ENCODE measurements at places on chromosomes 1 and 21.

- no peak for DNase-seq
These were observed 30.3 kb upstream of the PLCH2 start for GRCh38 chr1:2445823-2446215.

- no peak for DNase-seq
These were observed 20.4 kb upstream of the TTC4 start for GRCh38 chr1:54695221-54695620.

- DNase-seq, result no peak
These were observed 70.7 kb upstream of the ZNF644 start for GRCh38 chr1:91092503-91092902.

DNA sequence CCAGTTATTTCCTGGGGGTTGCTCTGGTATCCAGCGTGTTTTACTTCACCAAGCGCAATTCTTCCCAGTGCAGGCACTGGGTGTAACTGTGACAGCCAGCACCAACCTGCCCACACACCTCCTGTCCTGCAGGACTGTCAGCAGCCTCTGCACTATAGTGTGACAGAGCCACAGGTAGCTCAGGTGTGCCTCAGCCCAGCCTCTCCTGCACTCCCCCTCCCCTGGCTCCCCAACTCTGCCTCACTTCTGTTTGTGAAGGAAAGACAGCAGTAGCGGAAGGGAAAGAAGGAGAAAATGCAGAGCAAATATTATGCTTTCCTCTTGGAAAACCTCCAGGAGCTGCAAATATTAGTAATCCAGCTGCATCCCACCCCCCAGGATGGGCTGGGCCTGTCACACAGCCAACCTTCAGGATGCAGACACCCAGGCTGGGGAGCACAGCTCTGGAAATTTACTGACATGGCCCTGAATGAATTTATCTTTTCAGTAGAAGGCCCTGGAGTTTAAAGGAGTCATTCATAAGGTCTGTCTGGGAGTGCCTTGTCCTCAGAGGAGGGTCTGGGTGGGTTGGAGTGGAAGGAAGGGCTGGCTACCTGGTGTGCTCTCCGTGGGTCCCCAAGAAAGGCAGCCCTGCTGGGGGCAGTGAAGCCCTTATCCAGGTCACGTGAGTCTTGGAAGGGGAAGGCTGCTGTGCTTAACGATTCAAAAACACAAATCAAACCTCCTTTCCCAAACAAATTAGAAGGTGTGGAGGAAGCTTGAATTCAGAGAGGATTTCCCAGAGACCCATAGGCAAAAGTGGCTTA is 20.9 kb downstream of the CAPN2 start:
- no peak for DNase-seq

- no peak for DNase-seq
These were observed 28.2 kb downstream of the PTGER3 start for GRCh38 chr1:71019233-71019969.

DNA sequence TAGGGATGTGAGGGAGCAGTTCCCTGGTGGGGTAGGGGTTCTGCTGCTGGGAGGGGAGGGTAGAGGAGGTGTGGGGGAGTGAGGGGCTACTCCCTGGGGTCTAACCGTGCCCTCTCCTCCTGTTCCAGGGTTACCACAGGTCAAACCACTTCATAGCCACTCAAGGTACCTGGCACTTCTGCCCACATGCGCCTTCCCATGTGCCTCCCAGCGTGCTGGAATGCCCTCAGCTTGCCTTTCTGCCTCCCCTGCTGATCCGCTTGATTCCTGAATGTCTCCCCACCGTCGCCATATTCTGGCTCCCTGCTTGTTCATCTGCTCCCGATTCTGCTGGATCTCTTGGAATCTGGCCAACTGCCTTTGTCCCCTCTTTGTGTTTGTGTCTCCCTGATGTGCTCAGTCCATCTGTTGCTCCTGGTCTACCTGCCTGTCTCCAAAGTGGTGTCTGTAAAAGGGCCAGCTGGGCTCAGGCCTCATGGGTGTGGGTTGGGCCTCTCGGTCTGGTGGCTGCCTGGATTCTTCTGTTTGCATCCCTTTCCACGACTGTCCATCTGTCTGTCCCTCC is 74.4 kb downstream of the PTPRU start:
- no peak for DNase-seq

GRCh38 chr21:36245649-36246048 is 74.3 kb upstream of the MORC3 start:
- no peak for DNase-seq

- DNase-seq, result no peak
These were observed 52.3 kb downstream of the PLEKHA6 start for GRCh38 chr1:204307334-204307883.

DNA sequence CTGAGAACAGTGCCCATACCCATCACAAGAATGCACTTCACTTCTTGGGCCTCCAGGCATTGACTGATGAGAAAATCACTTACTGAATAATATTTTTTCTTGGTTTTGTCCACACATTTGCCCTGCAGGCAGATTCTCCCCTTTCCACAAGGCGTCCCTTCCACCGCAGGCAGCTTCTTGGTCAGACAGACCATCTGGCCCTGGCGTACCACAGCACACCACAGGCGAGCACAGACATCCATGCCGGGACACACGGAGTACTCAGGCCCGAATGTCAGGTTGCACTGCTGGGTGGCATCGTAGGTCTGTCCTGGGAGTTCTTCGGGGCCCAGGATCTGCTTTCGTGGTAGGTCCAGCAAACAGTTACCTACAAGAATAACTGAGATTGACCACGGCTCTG is 32.5 kb downstream of the ADAMTS5 start:
- no peak for DNase-seq

- no peak for DNase-seq
These were observed 78.9 kb downstream of the DENND1B start for GRCh38 chr1:197696372-197696771.

DNA sequence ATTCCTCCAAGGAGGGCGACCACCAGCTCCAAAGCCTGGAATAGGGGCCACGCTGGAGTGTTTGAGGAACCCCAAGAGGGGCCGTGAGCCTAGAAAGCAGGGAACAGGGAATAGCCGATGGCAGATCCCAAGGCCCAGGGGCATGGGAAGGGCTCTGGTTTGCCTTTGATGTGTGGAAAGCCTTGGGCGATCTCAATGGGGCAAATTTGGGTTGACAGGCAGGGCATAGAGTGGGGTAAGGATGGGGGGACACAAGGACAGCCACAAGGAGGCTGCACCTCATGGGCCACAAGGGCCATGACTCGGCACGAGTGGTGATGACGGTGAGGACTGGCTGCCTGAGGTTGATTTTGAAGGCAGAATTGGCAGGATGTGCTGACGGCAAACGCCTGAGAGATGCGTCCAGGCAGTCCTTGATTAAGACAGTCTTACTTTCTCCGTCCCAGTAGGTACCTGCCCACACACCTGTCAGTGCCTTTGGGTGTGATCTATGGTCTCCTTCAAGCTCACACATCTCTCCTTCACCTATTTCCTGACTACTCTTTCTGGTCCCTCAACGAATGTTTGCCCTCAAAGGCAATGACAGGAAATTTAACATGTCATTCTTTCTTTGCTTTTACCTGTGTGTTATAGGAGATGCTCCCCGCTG is 2.0 kb upstream of the TMPRSS3 start:
- no peak for DNase-seq

DNA sequence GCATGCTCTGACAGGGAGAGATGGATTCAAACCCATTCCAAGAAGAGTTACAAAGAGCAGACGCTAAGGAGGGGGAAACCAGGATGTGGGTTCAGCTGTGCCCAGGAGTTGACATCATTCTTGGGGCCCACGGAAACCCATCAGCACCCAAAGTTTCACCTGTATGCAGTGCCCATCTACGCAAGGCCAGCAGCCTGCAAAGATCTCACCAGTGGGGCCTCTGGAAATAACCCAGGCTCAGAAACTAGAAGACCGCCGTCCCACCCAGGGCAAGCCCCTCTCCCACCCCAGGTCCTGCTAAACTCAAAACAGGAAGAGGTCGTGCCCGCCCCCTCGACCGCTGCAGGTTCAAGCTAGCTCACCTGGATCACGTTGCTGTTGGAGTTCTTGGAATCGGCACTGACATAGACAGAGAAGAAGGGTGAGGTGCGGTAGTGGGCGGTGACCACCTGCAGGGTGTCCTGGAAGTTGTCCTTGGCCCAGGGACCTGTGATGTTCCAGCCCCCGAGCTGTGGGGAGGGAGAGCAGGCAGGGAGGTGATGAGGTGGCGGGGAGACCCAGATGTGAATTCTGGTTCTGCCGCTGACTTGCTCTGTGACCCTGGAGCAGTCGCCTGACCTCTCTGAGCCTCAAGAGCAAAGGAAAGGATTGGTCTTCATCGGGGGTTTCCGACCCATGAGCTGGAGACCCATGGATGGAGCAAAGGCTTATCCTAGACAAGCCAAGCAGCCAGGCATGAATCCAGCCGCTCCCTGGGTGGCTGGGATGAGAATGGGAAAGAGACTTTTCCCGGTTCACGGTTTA is 31.7 kb downstream of the ECE1 start:
- no peak for DNase-seq

DNA sequence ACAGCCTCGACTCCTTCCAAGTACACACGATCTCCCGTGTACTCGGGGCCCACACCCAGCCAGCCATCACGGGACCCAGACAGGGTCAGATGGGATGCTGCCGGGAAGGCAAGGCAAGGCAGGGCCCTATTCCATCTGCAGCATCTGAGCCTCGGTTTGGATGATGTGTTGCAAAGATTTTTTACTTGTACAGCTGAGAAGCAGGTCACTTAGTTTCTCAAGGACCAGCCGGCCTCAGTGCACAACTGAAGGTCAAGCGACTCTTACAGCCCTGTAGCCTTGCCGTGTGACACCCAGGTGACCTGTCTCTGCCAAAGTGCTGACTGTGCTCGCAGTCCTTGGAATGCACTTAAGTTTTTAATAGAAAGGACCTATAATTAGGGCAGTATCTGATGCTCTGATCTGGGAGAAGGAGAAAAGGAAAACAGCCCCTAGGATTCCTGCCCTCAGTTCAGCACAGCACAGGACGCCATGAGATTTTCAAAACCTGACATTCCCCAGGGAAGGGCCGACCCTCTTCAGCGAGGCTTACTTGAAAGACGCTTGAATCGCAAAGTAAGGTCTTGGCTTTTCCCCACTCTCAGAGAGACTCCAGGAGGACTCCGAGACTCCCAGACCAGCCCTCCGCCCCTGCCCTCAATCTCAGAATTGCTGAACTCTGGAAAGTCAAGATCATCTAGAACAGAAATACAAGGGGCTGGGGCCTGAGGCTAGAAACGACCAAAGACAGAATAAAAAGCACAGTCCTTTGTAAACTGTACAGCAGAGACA is 1.3 kb downstream of the GPR157 start:
- no peak for DNase-seq

GRCh38 chr1:166145499-166145898 is 21.3 kb downstream of the FAM78B start:
- no peak for DNase-seq

- DNase-seq, result no peak
These were observed 17.7 kb downstream of the PTPRC start for GRCh38 chr1:198656500-198656932.

- peak; percentile 3 for DNase-seq
These were observed 54.5 kb downstream of the PAPPA2 start for GRCh38 chr1:176517484-176517883.

DNA sequence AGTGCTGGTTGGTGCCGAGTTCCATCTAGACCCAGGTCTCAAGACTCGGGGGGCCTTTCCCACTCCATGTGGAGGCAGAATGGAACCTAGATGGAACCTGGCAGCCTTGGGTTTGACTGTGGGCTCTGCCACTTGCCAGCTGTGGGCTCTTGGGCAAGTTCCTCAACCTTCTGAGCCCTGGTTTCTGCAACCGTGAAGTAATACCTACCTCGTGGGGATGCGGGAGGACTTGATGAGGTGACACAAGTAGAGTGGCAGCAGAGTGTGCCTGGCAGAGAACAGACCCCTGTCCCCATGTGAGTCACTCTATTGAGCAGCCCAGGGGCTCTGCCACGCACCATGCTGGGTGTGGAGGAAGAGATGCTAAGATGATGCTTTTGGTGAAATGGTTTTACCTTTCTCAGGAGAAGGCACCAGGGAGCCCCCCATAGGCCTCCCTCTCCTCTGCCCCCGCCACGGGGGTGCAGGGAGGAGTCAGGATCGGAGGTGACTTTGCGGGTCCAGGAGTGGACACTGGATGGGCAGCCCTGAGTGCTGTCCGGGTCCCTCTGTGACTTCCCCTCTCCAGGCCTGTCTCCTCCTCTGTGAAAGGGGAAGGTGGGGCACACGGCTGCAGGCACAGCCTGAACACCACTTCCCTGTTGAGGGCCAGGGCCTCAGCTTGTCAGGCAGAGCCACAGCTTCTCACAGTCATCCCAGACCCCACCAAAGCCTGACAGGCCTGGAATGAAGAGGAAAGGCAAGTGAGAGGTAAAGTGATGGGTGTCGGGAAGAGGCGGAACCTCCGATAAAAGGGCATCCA is 36.7 kb upstream of the EDN2 start:
- no peak for DNase-seq

GRCh38 chr1:68201546-68202238 is 30.6 kb downstream of the WLS start:
- DNase-seq, result no peak

GRCh38 chr21:26560612-26561011 is 12.5 kb downstream of the CYYR1 start:
- no peak for DNase-seq

DNA sequence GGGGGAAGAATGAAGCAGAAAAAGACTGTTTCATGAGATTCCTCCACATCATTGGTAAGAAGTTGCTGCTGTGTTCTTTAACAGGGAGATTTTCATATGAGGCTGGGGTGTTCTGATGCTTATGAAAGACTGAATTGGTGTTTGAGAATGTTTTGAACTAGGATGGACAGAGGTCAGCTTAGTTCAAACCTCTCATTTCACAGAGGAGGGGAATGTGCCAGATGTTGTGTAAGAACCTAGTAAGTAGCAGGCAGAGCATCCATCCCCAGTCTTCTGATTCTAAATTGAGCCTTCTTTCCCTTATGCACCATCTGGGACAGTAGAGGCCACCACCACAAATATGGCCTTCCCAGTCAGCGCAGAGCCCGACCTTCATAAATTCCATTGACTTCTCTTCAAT is 43.7 kb downstream of the SAMD13 start:
- DNase-seq, result no peak

GRCh38 chr1:14165371-14165801 is 433.1 kb upstream of the KAZN start:
- DNase-seq, result no peak

GRCh38 chr1:198018529-198018928 is 101.4 kb downstream of the LHX9 start:
- no peak for DNase-seq

DNA sequence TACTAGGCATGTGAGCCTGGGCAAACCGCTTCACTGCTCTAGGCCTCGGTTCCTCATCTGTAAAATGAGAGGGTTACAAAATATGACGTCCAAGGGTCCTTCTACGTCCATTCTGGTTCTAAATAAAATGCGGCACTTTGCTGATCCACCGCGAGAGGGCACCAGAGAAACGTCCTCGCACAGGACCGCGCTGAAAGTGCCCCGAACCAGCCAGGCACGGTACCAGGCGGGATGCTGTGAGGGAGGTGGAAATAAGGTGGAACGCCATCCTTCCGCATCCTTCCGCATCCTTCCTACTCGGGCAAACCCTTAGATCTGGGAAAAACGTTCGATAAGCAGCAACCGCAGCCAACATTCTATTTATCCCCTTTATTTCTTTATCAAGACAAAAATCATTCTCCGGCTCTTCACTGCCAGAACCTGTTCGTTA is 60.3 kb upstream of the KRTAP19-8 start:
- DNase-seq, result peak; percentile 1

GRCh38 chr1:224767676-224768075 is 151.6 kb downstream of the CNIH3 start:
- no peak for DNase-seq

GRCh38 chr1:3456449-3456963 is 2.0 kb downstream of the ARHGEF16 start:
- no peak for DNase-seq

GRCh38 chr1:174535207-174535606 is 87.4 kb downstream of the GPR52 start:
- no peak for DNase-seq

- no peak for DNase-seq
These were observed 39.7 kb upstream of the PADI2 start for GRCh38 chr1:17158961-17159360.
